ENCODE measurements at places on chromosomes 2 and 18.
A peak's percentile ranks its signal among the peaks of the same experiment; 100 is the strongest.

DNA sequence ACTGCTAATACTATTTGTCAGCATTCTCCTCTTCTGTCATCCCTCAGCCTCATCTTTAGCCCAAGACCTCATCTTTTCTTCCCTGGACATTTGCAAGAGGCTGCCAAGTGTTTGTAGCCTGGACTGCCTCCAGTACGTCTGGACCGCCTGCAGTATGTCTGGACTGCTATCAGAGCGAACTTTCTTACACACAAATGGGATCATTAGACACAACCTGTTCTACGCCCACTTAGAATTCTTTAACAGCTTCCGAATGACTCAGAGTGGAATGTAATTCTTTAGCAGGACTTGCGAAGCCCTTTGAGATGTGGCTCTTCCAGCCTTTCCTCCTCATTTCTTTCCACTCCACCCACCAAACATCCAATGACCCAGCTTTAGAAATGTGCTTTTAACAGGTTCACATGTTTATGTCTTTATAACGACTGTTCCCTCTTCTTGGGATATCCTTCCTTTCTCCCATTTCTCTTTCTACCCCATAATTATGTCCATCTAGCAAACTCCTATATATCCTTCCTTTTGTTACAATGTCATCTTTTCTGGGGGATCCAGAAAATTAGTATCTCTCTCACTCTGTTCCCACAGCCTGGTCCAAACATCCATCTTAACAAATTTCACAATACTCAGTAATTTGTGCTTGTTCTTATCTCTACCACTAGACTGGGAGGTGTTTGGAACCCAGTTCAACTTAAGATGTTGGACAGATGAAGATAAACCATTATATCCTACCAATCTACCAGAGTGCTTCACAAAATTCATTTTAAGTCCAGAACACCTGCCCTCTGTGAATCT lies 171.3 kb upstream of the PGAP1 start:
- DNase-seq, result no peak

- DNase-seq, result no peak
Observed at GRCh38 chr18:5611221-5611620, 67.4 kb upstream of the EPB41L3 start.

DNA sequence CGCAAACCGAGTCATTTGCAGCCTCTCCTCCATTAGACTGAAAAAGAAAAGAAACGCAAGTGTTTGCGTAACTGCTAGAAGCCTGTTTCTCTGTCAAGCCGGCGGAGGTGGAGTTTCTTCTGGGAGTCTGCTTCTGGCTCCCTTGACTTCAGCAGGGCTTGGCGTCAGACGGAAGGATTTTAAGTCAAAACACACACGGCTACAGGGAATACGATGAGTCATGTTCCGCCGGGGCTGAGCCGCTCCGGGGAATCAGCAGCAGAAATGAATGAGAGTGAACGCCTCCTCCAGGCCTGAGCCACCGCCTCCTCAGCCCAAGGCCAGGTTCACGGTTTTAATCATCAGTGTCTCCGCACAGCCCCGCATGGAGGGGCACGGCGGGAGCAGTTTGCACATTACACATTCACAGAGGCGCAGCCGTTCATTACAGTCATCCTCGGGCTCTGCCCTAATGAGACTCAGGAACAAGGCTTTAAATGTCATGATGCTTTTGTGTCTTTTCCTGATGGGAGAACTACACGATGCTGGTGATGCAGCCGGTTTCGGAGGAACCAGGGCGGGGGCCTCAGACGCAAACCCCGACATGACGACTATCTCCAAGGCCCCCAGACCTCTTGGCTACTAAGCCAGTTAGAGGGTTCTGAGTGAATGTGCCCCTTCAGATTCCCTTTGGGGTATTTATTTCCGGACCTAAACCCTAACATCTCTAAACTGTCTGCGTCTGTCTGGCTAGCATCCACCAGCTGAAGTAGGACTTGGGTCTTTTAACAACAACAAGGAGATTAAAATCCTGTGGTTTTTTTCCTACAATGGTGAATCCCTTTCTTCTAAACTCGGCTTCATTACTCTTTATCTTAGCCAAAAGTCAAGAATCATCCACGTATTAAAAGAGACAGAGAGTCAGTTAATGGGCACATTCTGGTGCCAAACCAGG lies 11.1 kb upstream of the SCG2 start:
- no peak for DNase-seq

DNA sequence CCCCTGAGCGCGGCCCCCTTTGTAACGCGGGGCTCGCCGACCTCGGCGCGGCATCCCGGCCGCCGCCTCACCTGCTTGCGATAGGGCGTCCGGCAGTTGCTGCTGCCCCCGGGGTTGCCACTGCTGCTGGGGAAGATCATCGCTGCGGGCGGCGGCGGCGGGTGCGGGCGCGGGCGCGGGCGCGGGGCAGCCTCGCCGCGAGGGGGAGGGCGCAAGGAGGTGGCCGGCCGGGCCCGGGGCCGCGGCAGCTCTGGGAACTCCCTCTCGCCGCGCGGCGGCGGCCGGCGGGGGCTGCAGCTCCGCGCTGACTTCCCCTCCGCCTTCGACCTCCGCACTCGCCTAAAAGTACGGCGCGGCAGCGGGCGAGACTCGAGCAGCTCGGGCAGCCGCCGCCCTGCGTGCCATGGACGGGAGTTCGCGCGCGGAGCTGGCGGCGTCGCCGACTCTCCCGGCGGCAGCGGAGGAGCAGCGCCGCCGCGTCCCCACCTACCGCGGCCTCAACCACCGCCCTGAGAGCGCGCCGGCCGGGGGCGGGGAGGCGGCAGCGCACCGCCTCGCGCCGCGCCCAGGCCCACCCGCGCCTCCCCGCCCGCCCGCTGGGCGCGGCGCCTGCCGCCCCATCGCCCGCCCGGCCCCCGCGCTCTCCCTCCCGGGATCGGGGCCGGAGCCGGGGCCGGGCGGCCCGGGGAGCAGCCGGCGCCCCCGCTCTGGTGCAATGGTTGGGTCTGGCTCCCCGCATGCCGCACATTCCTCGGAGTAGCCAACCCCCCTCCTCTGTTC lies 86.0 kb downstream of the RBMS1 start:
- peak; percentile 49 for DNase-seq

DNA sequence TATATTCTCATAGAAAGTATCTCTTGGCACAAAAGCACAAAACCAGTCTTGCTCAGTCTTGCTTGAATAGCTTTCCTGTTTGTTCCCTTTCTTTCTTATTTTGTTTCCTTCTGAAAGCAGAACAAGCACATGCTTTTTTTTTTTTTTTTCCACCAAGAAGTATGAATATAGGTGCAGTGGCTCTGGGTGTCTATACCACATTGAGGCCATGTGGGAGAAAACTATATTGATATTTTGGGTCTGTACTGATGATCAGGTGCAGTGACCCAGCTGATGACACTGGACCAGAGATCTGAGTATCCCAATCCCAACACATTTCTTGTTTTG lies 28.7 kb downstream of the GEMIN6 start:
- DNase-seq, result no peak

DNA sequence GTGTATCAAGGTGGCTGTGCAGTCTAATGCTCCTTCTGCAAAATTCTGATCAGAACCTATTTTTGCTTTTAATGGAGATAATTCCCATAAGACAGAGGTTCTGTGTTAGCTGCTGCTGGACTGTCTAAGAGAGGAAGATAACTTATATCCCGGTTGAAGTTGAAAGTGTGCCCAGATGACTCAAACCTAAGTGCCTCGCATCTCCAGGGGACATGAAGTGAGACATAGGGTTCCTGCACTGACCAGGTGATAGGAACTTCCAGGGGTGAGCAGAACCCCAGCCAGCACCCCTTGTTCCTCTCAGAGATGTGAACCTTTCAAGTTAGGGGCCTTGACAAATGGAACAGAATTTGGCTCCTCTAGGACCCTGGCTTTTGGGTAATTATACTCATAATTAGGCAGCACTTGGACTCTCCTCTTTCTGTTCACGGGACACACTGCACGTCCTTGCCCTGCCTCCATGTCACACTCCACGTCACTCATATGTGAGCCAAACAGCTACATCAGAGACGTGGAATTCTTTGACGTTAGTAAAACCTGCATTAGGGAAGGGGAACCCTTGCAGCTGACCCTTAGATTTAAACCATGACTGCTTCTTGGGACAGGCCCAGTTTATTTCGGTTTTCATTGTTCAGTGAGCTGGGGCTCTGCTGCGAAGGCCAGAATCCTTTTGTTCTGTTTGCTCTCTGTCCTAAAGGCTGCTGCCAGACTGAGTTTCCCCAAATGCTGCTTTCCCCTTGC lies 104.5 kb upstream of the ALPP start:
- DNase-seq, result no peak

DNA sequence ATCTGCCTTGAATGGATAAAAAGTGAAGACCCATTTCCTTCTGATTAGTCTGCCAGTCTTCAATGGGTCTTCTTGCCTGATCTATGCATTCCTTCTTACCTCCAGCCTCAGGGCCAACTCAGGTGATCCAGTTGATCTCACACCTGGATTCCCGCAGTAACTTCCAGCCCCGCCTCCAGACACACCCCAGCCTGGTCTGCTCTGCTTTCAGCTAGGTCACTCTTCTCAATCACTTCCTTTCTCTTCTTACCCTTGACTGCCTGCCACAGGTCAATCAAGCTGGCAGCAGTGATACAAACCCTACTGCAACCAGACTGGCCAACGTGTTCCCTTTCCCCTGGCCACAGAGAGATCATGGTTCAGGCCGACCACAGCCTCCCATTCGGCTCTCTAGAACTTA lies 263.6 kb downstream of the ZNF516 start:
- DNase-seq, result no peak

DNA sequence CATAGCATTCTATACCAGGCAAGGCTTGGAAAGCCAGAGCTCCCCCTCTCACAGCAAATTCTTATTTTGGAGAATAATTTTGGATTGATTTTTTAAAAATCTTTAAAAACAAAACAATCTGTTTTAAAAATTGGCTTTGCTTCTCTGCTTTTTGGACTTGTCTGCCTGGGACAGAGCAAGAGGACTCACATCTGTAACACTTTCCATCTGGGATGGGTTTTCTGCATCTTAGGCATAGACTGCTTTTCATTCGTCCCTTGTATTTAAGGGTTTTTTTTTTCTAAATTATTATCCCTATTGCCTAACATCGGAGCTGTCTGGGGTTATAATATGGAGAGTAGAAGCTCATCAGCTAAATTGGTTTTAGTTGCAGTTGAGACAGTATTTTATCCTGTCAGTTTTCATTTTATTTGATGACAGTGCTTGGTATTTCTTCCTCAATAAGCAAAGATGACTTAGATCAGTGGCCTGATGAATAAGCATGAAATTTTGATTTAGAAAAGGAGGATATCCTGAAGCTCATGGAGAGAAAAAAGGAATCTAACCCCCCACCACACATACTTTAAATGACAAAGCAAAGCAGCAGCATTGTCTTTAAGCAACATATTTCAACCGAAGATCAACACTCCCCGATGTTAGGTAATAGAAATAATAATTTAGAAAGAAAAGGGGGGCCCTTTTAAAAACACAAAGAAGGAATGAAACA lies 2.3 kb upstream of the FZD7 start:
- no peak for DNase-seq

DNA sequence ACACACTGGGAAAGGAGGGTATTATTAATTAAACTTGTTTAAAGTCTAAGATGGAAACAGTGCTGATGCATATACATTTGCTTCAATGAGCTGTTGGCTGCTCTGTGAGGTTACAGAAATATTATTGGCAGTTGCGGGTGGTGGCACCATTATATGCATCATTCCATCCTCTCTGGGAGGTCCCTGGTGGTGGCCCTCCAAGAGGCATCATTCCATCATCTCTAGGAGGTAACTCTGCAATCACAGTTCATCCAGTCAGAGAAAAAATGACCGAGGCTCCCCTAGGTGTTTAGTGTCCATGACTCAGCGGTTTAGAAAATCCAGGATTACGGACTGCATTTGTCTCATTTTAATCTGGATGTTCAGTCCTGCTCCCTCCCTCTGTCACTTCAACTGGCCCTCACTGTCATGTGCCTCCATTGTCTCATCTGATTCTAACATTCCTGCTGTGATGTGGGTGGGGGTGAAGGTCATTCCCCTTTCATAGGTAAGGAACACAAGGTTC lies 15.4 kb downstream of the AFF3 start:
- DNase-seq, result no peak

DNA sequence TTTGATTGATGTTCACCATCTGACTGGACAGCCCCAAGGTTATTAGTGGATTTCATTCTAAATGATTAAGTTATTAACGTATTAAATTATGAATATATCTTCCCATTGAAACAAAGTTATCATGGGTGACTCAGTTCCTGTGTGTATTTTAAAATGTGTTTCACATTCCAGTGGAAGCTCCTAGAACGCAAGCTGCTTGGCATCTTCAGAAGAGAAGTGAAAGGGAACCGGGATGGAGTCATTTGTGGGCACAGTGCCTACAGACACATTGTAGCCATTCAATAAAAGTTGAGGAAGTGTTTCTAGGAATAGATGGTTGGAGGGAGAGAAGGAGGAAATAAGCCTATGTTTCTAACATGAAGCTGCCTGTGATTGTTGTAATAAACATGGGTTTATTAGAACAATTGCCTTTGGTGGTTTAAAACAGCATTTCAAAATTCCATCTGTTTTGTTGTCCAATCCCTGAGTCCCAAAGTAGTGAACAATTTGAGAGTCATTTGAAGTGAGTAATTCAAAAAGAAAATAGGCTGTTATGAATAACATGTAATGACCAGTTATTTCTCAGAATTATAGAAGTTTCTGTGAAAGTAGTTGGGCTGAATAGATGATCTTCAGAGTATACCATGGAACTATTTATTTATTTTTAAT lies 143.5 kb downstream of the PKP4 start:
- no peak for DNase-seq

- DNase-seq, result no peak
Observed at GRCh38 chr2:57892920-57893319, 153.7 kb upstream of the VRK2 start.

- DNase-seq, result peak; percentile 35
Observed at GRCh38 chr18:77140439-77141109, 8.0 kb upstream of the MBP start.

DNA sequence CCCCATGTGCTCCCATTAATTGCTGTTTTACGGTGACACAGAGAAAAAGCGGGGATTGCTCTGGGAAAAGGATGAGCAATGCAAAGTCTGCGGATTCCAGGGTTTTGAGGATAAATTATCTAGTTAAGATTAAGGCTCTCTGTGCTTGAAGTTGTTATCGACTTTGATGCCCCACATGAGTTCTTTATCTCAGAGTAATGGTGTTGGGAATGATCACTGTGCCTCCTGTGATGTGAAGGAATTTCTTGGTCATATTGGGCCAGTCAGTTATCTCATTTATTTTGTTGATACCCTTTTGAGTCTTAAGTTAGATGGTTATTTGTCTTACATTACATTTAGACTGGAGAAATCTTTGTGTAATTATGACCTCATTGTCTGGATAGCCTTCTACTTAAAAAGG lies 184.6 kb upstream of the MEX3C start:
- no peak for DNase-seq

GRCh38 chr2:23761638-23762037 lies 165.3 kb downstream of the ATAD2B start:
- DNase-seq, result no peak

GRCh38 chr2:220703279-220703678 lies 868.8 kb downstream of the EPHA4 start:
- no peak for DNase-seq

- DNase-seq, result no peak
Observed at GRCh38 chr2:235769046-235769445, 275.2 kb downstream of the AGAP1 start.

GRCh38 chr18:79317703-79318102 lies 78.0 kb upstream of the NFATC1 start:
- DNase-seq, result no peak

Data from activated CD4-positive, alpha-beta T cell treated with anti-CD3 and anti-CD28 coated beads for 1 hour (primary cell).